Activated naive CD4-positive, alpha-beta T cell treated with anti-CD3 and anti-CD28 coated beads, Interleukin-2, amount 50 U/mL, for 72 hours (primary cell): ENCODE measurements at places on chromosomes 12 and 14. TPM values are rescaled to one million over a fixed set of nuclear protein-coding genes. Genes with fewer than 3 reads are reported as not detected.

The CLEC1B gene
- total RNA-seq = not detected

DNA sequence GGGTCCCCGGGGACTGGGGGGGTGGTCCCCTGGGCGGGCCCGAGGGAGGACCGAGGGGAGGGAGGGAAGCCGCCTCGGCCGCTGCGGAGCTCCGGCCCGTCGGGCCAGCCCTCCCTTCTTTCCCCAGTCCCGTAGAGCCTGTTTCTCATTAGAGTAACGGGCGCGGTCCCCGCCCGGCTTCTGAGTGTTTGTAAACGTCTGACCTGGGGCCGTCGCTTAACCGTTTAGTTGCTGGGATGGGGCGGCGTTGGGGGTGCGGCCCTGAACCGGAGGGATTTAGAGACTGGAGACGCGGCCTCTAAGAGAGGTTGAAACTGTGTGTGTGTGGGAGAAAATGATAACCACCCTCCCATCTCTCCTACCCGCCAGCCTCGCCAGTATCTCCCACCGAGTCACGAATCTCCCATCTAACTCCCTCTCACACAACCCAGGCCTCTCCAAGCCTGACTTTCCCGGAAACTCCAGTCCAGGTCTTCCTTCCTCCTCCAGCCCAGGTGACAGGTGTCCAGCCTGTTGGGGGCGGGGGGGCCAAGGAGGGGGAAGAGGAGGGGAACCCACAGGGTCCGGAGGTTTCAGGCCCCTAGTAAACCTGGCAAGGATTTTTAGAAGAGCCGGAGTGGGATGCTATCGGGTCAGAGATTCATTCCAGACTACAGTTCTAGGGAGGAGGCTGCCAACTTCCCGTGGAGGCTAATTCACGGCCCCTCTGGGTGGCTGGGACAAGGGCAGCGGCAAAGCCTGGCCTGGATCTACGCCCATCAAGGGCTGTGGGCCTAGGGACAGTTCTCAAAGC, 1.1 kb upstream of the NFATC4 start:
- peak; percentile 35 for DNase-seq

The CCDC177 gene
- total RNA-seq = not detected

- DNase-seq = peak; percentile 43
These were observed 789.6 kb downstream of the NRXN3 start for GRCh38 chr14:78959674-78960264.

GRCh38 chr12:108131657-108132126, 2.6 kb downstream of the WSCD2 start:
- DNase-seq = no peak

The TMCC3 gene
- total RNA-seq = not detected

DNA sequence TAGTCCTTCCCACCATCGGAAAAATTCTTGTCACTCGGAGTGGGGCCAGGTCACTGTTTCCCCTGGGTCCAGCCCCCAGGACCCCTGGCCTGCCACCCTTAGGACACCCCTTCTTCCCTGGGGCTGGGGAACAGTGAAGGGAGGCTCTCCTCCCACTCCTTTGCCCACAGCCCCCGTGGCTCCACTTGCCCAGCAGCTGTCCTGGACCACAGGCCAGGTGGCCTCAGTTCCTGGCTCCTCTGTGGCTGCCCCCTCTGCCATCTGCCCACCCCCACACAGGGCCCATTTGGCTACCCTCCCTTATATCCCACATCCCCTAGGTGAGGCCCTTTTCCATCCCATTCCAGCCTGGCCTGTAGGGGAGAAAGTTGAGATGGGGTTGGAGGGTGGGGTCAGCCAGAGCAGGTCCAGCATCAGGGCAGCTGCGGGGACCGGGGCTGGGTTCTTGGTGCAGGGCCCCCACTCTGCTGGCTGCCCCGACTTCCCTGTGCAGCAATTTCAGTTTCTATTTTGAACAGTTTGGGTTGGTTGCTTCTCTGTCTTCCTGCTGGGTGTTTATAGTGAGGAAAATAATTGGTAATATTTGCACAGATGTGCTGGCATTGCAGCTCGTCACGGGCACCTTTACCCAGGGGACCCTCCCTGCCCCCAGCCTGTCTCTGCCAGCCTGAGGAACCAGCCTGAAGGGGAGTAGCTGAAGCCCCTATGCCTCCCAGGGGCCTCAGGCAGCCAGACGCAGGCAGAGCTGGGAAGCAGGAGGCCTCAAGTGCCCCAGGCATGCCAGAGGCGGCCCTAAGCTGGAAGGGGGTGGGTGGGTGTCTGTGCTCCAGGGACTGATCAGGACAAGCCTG, 23.4 kb downstream of the SYNDIG1L start:
- DNase-seq = no peak

- no peak for DNase-seq
These were observed 221.2 kb upstream of the FLRT2 start for GRCh38 chr14:85308531-85309300.

The GLT1D1 gene
- total RNA-seq = 0.60 TPM

The TTC8 gene
- total RNA-seq = 1.8 TPM

The FAM181A gene
- not detected for total RNA-seq
